NCI-H1105 treated with DMSO at 0.1 percent for 48 hours (cell line): ENCODE measurements at places on chromosomes 13 and 19.

DNA sequence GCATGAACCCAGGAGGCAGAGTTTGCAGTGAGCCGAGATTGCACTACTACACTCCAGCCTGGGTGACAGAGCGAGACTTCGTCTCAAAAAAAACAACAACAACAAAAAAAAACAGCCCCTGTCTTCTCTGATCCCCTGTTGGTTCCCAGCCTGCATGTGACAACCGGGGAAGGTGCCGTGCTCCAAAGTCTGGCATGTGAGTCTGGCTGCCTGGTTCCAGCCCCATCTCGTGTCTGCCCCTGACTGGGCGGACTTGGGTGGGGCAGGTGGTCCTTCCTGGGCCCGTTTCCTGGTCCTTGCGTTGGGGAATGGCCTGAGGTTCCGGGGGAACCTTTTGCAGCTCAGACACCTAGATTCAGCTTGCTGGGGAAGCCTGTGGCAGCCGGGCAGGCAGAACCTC lies 50.5 kb downstream of the DNM2 start:
- DNase-seq, result no peak

DNA sequence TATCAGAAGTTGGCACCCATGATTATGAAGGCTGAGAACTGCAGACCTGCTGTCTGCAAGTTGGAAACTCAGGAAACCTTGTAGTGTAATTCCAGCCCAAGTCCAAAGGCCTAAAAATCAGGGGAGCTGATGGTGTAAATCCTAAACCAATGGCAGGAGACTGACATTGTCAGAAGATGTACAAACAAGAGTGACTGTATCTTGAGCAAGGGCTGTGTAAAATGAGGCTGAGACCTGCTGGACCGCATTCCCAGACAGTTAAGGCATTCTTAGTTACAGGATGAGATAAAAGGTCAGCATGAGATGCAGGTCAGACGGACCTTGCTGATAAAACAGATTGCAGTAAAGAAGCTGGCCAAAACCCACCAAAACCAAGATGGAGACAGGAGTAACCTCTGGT lies 147.7 kb downstream of the COG6 start:
- DNase-seq, result no peak

GRCh38 chr13:31461923-31462322 lies 262.1 kb downstream of the B3GLCT start:
- no peak for DNase-seq

- peak; percentile 4 for DNase-seq
These were observed 72.5 kb downstream of the ZNF708 start for GRCh38 chr19:21256722-21257121.

DNA sequence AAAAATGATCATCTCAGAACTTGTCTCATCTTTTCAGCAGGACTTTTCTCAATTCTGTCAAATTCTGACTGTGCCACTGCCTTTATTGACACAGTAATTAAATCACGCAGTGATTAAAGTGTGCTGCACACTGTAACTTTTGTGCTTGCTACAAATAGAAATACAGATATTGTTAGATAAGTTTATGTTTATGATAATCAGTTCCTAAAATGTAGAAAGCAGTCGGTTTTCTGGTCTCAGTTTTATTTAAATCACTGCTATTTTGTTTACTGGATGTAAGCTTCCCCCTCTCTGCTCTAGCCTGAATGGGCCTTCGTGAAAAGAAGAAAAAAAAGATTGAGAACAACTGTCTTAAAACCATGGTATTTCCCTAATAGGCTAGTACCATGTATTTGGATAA lies 258.8 kb upstream of the STARD13 start:
- no peak for DNase-seq

DNA sequence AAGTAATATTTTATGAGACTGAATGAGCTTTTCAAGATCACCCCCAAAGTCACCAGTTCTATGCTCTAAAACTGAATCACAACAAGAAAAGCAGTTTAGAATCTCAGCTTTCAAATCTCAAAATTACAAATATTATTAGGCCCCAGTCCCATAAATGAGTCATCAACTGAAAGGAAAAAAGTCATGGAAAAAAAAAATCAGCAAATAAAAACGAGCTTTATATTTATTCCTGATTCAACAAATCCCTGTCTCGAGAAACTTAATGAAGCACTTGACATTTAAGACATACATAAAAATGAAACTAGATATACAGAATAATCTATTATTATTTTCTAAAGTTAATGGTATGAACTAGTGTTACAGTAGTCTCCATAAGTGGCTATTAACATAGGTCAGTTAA lies 203.0 kb downstream of the DIAPH3 start:
- no peak for DNase-seq

GRCh38 chr13:112996671-112997091 lies 27.7 kb downstream of the MCF2L start:
- DNase-seq, result no peak

GRCh38 chr19:38513762-38514167 lies 80.3 kb downstream of the RYR1 start:
- no peak for DNase-seq

DNA sequence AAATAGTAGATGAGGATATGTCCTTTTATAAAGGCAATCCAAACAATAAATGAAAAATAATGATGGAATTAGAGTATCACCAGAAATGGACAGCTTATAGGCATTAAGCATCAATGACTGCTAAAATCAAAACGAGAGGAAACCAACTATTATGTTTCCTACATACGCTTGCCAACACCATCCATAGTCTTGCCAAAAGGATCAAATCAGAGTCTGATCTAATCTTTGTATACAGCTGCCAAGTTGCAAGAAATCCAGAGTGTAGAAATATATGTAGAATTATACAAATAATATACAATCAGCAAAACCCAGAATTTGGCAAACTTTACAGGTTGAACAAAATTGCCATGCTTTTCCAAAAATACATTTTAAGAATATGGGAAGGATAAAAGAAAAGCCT lies 1661.6 kb downstream of the SLITRK1 start:
- DNase-seq, result no peak

- DNase-seq, result no peak
These were observed 4.1 kb upstream of the C19orf53 start for GRCh38 chr19:13770013-13770635.

DNA sequence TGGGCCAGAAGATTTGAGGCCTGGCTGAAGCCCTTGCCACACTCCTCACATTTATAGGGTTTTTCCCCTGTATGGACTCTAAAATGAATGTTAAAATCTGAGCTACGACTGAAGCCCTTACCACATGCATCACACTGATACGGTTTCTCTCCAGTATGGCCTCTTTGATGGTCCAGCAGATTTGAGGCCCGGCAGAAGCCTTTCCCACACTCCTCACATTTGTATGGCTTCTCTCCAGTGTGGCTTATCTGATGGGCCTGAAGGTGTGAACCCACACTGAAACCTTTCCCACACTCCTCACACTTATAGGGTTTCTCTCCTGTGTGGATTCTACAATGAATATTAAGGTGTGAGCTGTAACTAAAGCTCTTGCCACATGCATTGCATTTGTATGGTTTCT lies 21.0 kb downstream of the ZNF45 start:
- no peak for DNase-seq

DNA sequence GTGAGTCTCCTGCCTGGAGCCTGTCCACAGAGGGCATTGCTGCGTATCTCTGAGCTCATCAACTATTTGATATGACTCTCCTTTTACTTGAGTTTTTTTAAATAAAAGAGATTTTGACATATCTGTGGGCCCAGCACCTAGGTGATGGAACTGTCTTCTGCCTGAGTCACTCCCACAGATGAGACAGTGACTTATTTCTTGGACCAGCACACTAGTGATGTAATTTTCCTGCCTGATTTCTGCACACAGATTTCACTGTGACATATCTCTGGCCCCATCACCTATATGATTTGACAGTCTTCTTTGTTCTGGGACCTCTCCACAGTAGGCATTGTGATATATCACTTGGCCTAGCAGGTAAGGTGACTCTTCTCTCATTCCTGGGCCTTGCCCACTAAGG lies 66.6 kb upstream of the ZNF43 start:
- no peak for DNase-seq

DNA sequence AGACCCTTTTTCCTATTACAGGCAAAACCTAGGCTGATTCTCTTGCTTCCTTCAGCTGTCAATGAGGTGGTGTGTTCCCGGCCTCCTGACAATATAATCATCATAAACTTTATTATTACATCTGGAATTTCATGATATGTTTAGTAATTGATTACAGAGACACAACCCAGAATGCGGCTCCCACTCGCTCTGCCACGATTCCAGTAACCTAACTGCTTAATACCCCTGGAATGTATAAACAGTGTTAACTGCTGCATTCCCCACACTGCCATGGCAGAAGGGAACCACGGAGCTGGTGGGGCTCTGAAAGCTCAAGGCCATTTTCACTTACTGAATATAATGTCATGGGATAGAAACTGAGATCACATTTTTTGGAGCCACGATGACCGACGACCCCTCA lies 17.1 kb downstream of the TSHZ3 start:
- no peak for DNase-seq

- no peak for DNase-seq
These were observed 21.1 kb upstream of the ZSCAN18 start for GRCh38 chr19:58118979-58119733.
